ENCODE measurements at places on chromosomes 4 and X.

GRCh38 chr4:2858451-2859217 lies 15.0 kb downstream of the ADD1 start:
- DNase-seq, result no peak

- DNase-seq, result no peak
Observed at GRCh38 chr4:98722000-98722399, 63.6 kb upstream of the TSPAN5 start.

GRCh38 chr4:73988061-73988460 lies at the start of gene PPBP:
PPBP (minus strand) TSS chr4:73988190; CDS start chr4:73988103, 87 bp downstream.
- no peak for DNase-seq

- no peak for DNase-seq
Observed at GRCh38 chrX:68694435-68695205, 47.2 kb downstream of the STARD8 start.

GRCh38 chrX:103831803-103832544 lies at the start of gene RAB9B:
RAB9B (minus strand) TSS chrX:103832257; CDS start chrX:103825784, 6,473 bp downstream.
- peak; percentile 56 for DNase-seq

DNA sequence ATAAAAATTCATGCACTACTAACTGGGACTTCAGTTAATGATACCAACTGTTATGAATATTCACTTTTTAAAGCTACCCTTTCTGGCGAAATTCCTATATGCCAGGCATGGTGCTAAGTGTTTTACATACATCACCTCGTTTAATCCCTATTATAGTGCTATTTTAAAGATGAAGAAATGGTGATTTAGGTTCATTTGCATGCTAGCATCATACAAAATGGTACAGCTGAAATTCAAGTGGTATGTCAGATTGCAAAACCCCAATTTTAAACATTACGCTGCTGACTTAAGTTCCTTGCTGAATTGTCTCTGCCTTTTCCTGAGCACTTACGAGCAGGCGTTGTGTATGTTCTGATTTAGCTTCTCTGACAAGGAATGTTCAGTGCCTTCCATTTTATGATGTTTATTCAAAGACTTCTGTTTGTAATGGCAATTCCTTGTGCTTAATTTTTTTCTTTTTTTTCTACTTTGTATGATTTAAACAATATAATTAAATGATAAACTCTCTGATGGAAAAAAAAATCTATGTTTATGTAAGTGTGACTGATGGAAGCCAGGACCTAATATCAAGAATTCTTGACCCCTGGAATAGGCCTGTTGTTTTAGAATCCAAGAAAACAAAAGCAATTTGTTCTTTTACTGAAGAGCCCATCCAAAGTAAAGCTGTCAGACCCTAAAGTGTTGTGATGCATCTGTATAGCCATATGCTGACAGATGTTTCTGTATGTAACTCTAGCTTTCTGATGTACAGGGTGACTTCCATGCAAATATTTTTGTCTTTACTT lies 148.1 kb downstream of the PCDH7 start:
- DNase-seq, result no peak

DNA sequence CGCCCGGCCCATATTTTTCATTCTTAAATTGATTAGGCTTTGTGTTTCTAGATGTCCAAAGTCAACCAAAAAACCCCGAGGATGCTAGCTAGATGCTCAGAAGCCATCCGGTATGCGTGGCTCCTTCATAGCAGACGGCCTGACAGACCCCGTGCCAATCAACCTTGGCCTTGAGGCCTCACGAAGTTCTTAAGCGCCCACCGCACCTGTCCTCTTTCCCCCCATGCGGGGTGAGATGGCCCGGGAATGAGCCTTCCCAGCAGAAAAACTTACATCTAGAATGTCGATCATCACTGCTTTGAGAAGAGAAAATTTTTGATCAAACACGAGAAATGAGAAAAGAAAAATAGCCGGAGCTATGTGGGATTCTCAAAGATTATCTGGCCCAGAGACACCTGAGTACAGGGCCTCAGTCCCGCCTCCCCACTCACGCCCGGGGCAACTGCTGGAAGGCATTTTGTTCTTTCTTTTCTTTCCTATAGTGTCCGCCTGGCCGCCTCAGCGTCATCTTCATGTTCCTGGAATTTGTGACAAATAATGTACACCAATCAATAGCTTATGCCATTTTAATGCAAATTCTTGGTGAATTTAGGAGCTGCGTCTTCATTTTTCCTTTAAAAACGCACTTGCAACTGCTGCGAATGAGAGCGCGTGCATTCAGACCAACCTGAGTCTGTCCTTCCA lies 1.6 kb upstream of the NAT8L start:
- no peak for DNase-seq

DNA sequence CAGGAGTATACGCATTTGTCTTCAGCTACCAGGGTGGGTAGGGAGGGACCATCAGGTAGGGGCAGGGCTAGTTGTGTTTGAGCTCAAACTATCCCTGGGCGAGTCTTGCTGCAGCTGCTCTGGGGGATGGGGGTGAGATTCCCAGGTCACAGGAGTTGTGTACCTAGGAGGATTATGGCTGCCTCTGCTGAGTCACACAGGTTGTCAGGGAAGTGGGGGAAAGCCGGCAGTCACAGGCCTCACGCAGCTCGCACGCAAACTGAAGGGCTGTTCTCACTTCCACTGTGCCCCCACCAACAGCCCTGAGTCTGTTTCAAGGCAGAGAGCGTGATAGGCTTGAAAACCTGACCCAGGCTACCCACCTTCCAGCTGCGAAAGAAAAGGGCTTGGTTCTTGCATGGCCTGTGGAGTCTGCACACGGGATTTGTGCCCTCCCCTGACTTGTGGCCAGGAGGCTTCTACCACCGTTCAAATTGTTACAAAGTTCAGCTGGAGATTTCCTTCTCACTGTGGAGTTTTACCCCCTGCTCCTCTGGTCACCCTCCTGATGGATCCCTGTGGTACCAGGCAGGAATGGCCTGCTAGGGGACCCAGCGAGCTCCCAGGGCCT lies 63.8 kb downstream of the ARFIP1 start:
- no peak for DNase-seq

DNA sequence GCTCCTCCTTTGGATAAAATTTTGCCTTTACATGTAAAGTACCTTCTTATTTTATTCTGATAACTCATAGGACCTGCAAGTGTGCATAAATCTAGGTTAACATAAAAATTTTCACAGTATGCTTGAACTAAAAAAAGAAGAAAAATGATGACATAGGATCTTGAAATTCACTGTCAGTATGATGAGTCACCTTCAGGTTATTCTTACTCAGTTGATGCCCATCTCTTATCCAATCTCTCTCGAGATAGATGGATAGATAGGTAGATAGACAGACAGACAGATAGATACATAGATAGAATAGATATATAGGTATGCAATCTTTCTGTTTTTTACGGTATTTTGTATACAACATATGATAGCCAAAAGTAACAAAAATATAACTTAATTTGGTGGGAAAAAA lies 485.5 kb downstream of the NAF1 start:
- no peak for DNase-seq

DNA sequence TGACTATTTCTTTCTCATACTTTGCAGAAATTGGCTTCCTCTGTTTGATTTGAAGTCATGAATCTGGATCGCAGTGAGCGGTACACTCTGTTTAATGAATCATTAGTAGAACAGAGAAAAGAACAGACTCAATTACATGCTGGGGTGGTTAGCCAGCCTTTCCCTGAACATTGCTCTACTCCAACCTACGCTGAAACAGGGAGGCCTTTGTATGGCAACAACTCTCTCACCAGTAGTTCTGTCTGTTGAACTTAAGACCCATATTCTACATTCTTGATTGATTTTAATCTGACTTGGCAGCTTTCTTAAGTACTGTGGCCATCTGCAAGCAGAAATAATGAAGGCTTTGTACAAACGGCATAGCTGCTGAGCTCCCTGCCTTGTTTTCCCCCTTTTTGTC lies 19.0 kb upstream of the AP1S2 start:
- no peak for DNase-seq

DNA sequence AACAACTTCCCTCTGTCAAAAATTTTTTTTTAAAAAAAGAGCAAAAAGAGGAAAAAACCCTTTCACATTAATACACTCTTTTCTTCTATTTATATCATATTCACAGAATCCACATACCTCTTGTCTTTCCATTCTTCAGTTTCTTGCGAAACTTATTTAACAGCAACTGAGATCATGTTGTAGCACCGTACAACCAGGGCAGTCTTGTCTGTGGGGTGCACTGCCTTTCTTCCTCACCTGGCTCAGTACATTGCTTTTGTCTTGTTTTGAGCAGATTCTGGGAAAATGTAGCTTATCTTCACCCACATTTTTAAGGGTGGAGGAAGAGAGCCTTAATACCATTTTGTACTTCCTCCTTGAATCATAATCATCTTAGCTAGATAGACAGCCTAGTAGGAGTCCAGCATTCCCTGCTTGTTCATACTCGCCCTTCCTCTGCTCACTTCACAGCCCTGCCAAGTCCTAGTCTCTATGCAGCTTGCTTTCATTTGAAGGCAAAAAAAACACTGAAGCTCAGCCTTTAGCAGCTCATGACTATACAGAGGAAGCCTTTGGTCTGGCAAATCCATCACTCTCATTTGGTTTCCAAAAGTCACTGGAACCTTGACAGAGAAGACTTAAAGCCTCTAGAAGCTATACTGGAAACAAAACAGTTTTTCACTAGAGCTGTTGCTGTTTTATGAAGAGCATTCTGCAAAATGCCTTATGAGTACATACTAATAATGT lies 140.6 kb upstream of the BANK1 start:
- DNase-seq, result no peak

GRCh38 chrX:17377091-17377717 lies 2.2 kb downstream of the NHS start:
- no peak for DNase-seq

DNA sequence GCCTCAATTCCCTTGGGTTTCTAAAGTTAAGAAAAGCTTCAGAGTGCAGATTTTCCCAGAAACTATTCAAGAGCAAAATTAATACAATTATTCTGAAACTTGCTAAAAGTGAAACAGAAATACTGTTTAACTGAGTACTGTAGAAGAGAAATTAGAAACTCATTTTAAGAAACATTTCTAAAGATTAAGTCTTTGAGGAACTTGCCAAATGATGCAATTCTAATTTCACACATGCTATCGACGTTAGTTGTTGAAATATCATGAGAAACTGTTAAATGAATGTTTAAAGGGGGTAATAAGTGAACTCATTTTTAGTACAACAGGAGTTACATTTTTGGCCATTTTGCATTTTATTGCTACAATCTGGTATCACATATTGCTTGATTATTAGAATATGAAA lies 125.3 kb upstream of the MAOA start:
- no peak for DNase-seq

- DNase-seq, result no peak
Observed at GRCh38 chr4:142120921-142121320, 484.5 kb downstream of the IL15 start.

DNA sequence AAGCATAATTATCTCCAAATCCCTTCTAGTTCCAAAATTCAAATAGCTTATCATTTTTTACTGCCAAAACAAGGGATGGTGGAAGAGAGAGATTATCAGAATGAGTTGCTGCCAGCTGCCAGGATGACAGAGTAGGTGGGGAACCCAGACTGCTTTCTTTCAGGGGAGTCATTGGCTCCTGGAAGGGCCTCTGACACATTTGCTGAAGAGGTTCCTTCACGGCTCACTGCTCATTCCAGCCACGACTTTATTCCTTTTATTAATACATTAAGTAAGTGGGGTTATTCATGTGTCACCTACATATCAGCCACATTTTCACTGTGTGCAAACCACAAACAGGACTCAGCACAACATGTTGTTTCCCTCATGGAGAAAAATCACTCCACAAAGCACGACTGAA lies 12.7 kb upstream of the SMIM43 start:
- DNase-seq, result no peak

DNA sequence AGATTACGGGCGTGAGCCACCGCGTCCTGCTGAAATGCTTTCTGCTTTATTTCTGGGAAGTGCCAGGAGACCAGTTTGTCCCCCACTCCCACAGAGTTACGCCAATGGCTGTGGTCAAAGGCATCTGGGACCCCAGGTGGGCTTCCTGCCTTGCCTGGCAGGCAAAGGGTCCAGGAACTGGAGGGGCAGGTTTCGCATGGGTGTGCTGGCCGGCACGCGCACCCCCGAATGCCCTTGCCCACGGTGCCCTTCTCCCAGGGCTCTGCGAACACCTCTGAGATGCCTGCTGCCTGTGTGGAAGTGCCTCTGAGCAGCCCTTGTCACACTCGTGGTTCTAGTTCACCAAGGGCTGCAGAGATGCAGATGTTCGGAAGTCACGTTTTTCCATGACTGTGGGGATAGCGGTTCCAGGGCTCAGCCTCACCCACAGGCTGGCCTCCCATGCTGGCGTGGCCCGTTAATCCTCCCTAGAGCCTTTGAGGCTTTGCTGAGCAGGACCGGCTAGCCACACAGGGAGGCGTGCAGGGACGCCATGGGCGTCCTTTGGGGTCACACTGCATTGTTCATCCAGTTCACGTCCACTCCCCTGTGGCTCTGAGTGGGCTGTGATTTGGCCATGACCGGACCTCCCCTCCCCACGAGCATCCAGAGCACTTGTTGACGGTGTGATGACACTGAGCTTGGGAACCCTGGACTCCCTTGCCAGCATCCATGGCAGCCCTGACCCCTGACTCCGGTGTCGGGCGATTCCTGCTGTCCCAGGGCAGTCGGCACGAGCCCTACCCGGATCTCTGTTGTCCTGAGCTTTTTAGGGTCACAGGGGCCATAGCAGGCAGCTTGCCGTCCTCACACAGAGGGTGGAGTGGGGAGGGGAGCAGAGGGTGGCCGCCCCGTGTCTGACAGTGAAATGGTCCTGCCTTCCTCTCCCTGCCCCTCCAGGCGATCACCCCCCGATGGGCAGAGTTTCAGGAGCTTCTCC lies 12.7 kb upstream of the ADD1 start:
- DNase-seq, result no peak

DNA sequence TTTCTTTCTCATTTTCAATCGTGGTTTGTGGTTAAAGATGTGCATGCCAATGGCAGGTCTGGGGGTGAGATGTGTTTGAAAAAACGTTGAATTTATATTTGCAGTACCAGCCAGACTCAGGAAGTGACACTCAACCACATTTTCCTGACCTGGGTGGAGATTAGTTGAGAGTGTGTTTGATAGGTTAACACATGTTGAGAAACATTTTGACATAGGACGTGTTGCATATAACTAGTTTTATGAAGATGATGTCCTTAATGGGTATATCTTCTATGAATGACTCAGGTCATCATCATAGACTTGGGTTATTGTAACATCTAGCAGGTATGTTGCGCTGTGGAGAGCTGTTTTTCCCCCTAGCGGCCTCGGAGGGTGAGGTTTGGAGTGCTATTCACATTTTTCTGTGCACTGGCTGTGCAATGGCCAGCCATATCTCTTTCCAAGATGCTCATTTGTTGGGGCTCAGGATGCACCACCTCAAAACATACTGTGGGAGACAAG lies 21.7 kb upstream of the CD38 start:
- DNase-seq, result peak; percentile 68

DNA sequence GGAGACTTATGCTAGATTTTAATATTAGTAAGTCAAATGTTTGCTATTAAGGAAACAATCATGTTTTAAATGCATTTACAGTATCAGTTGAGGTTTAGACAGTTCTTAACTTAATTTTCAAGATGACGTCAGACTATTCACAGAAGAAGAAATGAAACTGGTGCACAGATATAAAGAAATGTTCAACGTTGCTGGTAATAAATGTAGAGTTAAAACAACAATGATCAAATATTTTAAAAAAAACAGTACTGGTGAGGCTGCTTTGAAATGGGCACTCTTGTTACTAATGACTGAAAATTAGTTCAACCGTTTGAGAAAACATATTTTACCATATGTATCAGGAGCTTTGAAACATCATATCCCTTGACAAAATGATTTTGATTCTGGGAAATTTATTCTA lies 44.2 kb downstream of the ABHD18 start:
- DNase-seq, result no peak

- DNase-seq, result no peak
Observed at GRCh38 chr4:168269896-168270295, 48.7 kb downstream of the DDX60 start.
